ENCODE measurements at places on chromosomes 2 and 18. TPM values are rescaled to one million over a fixed set of nuclear protein-coding genes. Genes with fewer than 3 reads are reported as not detected.

The SLC30A3 gene
- not detected for total RNA-seq

The KCNF1 gene
- total RNA-seq = 5.3 TPM

The RNF103 gene
- total RNA-seq = 16.2 TPM

The DNER gene
- total RNA-seq = 1.3 TPM

The ING5 gene
- 28.5 TPM for total RNA-seq

The SERPINB7 gene
- total RNA-seq = not detected

The CHRNG gene
- total RNA-seq = not detected

DNA sequence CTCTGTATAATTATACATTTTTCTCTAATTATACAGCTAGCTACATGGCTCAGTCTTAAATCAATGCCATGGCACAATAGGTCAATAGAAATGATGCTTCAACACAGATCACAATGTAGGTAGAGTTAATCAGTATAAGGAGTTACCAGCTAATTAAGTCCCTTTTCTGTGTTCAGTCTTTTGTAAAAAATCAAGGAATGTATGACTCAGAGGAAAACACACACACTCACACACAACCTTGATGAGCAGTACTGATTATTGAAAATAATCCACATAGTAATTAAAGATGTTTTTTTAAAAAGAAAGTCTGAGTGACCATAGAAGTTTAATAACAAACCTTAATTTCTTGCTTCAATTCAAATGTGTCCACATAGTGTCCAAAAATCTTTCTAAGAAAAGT is 691.3 kb downstream of the LRP1B start:
- no peak for DNase-seq

GRCh38 chr2:71801969-71802368 is 345.7 kb downstream of the CYP26B1 start:
- peak; percentile 24 for DNase-seq

DNA sequence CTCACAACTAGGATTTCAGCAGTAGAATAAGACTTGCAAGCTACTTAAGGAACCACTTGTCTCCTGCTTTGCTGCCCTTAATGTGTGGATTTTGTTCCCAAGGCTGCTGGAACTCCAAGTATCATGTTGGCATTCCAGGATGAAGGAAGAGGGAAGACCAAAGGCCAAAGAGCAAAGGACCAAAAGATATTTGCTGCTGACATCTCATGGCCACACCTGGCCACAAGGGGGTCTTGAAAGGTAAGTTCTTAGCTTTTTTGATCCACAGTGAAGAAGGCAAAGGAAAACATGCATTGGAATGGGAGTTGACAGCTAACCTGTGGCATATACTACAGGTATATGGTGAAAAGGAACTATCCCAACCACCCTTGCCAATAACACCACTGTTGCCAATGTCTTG is 3.9 kb upstream of the MATN3 start:
- DNase-seq = no peak

DNA sequence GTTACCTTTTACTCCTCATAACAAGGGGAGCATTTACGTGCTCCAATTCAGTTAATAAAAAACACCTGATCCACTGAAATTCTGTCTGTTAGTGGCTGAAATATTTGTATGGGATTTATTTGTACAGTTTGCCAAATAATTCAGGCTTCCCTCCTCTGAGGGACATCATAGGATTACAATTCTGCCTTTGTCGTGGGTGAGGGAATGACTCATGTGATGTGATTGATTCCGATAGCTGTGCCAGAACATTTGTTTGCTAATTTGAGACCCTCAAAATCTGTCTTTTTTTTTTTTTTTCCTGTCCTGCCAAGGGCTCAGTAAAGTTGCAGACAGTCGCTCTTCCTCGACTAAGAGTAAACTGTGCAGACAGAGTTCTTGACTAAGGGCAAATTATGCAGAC is 612.6 kb upstream of the CDH2 start:
- DNase-seq = no peak

- no peak for DNase-seq
Measured at GRCh38 chr2:240144649-240145261, 4.3 kb upstream of the OTOS start.

DNA sequence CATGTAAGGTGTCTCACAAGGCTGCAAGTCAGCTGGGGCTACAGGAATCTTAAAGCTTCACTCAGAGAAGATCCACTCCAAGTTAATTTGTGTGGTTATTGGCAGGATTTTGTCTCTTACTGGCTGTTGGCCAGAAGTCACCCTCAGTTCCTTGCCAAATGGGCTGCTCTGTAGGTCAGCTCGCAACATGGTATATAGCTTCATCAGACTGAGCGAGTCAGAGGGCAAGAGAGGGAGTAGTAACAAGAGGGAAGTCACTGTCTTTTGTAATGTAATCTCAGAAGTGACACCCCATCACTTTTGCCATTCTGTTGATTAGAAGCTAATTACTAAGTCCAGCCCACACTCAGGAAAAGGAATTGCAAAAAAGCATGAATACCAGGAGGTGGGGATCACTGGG is 119.5 kb downstream of the LRRTM1 start:
- DNase-seq = no peak

DNA sequence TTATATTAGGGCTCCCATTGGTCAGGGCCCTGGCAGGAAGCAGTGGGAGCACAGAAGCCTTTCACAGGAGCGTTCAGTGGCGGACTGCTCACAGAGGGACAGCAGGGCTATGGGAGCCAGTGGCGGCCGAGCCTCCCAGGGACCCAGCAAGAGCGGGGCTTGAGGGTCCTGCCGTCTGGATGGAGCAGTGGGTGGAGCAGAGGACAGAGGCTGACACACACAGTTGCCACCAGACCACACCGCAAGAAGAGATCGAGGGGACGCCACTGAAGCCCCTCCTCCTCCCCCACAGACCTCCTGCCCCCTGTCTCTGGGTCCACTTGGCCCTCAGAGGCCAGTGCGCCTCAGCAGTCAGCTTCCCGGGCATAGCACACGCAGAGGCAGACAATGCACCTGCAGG is 39.3 kb downstream of the SALL3 start:
- DNase-seq = no peak

GRCh38 chr18:63106727-63107126 is 212.8 kb downstream of the BCL2 start:
- DNase-seq = no peak

GRCh38 chr2:170190172-170190571 is 12.2 kb downstream of the MYO3B start:
- no peak for DNase-seq

DNA sequence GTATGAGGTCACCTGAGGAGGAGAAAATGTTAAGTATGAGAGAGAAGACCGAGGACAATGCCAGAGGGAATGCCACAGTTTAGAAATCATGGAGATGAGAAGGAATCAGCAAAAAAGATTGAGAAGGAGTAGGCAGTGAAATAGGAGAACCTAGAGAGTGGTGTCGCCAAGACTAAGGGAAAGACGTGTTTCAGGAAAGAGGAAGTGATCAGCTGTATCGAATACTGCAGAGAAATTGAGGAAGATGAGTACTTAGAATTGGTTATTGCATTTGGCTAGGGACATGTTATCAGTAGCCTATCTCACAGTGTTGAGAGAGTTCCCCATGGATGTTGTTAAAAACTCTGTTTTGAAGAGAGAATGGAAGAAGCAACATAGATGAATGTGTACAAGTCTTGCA is 112.3 kb downstream of the GALNT1 start:
- no peak for DNase-seq

- no peak for DNase-seq
Measured at GRCh38 chr2:163612332-163612731, 123.5 kb downstream of the FIGN start.

DNA sequence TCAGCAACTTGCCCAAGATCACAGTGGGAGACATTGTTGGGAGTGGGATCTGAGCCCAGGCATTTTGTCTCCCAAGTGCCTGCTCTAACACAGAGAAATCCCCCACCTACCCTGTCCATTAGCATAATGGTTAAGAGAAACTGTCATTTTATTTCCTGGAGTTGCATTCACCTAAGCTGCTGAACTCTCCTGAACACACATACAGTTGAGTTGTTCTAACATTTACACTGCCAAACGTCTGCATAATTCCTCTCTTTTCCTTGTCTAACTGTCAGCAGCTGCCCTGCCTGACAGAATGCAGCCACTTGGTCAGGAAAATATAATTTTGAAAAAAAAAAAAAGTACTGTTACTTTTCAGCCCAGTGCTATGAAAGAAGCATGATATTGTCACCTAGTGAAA is 396.3 kb upstream of the PIK3C3 start:
- DNase-seq = no peak

GRCh38 chr2:153028626-153029025 is 310.2 kb downstream of the ARL6IP6 start:
- DNase-seq = no peak

GRCh38 chr2:37619959-37620300 is 51.5 kb downstream of the CDC42EP3 start:
- no peak for DNase-seq

Data from body of pancreas (tissue), 4 donors.